SK-N-DZ (cell line): ENCODE measurements at places on chromosomes 1 and 21.
A peak's percentile ranks its signal among the peaks of the same experiment; 100 is the strongest.

- no peak for DNase-seq
Measured at GRCh38 chr21:32392299-32392879, 423 bp downstream of the URB1 start.

GRCh38 chr21:41976611-41977010, 22.8 kb upstream of the C2CD2 start:
- DNase-seq, result no peak

DNA sequence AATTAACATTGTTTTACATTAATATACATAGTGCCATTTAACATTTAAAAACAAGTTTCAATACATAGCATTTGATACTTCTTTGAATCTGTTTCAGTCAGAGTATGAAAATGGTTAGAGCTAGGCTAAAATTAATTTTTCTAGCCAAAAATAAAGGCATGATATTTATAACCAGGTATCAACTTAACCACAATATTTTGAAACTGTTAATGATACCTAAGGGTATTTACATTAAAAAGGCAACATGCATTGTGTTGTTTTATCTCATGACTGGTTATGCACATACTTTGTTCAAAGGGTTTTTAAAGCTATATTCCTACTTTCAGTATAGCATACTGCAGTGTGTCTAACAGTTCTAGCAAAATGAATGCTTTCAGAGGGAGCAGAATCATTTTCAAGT, 130.0 kb downstream of the HS2ST1 start:
- no peak for DNase-seq

GRCh38 chr1:201693890-201694607, 134.9 kb upstream of the IPO9 start:
- peak; percentile 69 for DNase-seq

GRCh38 chr1:193183019-193183627, 3.3 kb downstream of the B3GALT2 start:
- peak; percentile 61 for DNase-seq

DNA sequence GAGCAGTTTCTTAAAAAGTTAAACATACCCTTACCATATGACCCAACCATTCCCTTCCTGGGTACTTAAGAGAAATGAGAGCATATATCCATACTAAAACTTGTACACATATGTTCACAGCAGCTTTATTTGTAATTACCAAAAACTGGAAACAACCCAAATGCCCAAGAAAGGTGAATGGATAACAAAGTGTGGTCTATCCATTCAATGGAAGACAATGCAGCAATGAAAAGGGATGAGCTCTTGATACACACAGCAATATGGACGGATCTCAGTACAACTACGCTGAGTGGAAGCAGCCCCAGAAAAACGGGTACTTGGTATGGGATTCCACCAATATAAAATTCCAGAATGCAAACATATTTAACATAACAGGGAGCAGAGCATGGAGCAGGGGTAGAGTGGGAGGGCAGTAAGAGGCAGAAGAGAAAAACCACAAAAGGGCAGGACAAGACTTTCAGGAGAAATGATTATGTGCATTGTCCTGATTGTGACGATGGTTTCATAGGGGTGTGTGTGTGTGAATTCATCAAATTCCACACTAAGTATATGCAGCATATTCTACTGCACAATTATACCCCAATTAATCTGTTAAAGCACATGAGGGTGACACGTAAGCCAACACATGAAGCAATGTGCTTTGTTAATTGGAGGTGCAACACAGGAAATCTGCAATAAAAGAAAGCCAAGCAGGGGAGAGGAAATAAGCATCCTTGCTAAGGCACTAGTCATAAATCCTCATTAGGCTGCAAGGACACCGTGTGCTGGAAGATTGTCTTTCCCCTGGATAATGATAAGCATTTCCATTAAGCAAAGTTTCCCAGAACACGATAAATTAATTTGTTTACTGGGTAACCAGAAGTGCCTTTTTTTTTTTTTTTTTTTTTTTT, 113.1 kb upstream of the KRTAP19-8 start:
- DNase-seq, result peak; percentile 71

GRCh38 chr21:20373031-20373430, 625.2 kb upstream of the NCAM2 start:
- DNase-seq, result no peak

DNA sequence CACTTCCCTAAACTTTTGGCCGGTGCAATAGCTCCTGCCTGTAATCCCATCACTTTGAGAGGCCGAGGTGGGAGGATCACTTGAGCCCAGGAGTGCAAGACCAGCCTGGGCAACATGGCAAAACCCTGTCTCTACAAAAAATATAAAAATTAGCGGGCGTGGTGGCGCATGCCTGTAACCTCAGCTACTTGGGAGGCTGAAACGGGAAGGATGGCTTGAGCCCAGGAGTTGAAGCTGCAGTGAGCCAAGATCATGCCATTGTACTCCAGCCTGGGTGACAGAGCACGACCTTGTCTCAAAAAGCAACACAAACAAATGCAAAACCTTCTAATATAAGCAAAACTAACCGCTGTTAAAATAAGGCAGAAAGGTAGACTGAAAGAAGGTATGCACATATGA, 25.9 kb downstream of the TMEM51 start:
- DNase-seq, result no peak

- no peak for DNase-seq
Measured at GRCh38 chr1:42567038-42567437, 91.2 kb upstream of the PPIH start.

DNA sequence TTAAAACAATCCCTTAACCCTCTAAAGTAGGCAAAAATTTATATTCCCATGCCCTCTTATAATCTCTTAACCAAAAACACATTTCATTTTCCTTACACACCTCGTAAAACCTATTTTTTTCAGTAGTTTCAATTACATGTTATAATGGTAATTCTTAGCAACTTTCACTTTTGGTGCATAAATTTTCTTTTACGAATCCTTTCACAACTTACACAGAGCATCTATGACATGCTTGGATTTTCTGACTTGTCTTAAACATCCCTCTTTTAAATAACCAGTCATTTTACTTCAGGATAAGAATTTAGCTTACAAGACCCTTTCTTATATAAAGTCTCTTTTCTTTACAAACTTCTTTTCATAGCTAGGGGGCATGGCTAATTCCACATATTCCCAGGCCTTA, 8.9 kb upstream of the MRPL55 start:
- DNase-seq, result no peak

DNA sequence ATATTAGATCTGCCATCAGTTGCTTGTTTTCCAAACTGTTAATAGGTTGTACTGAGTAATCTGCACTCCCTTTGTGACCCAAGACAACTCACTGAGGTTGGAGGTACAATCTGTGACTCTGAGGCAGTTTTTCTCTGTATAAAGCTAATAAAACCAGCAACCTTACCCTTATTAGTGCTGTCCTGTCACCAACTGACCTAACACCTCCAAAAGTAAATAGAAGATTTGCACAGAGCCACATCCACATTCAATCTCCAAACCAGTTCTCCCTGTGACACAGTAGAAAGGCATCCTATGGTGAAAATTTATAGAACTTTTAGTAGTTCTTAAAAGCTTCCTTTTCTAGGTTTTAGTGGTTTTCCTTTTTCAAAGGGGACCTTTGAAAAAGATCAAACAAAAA, 140.4 kb upstream of the ADGRL2 start:
- DNase-seq, result no peak

- peak; percentile 56 for DNase-seq
Measured at GRCh38 chr1:38246955-38247952, 200.7 kb upstream of the POU3F1 start.

DNA sequence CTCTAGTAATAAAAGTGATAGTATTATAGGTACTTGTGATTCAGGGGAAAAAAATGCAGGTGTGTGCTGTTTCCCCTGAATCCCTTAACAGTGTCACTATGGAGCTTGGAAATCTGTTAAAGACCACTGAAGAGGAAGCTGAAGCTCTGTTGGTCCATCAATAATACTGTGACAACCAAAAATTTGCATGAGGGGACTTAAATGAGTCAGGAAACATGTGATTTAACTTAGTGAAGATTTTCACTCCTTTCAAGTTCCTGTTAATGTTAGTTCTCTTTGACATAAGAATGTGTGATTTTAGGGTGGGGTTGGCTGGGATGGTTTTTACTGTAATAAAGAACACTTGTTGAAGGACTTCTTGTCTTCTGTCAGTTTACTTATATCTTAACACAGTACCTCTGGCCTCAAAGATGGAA, 32.0 kb downstream of the VANGL2 start:
- DNase-seq, result no peak

- no peak for DNase-seq
Measured at GRCh38 chr1:203526572-203526971, 32.6 kb downstream of the OPTC start.

GRCh38 chr1:183417772-183418491, at the start of gene NMNAT2:
TSS of gene NMNAT2 (minus strand) at chr1:183418380. CDS start at chr1:183418267, 113 bp downstream.
- DNase-seq, result peak; percentile 82

DNA sequence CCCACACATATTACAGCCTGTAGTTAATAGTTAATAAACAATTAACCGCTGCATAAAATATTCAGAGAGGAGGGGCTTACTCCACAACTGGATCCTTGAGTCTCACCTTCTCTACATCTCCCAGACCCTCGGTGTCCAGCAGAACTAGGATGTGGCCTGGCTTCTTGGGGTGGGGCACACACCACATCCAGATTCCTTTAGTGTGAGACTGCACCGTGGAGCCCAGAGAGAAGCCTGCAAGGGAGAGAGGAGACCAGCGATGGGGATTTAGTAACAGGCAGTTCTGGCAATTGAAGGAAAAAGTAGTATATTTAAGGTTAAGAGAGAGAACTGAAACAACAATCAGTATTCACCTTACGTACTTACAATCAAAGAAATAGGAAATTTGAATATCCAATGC, 4.9 kb downstream of the GBP1 start:
- DNase-seq, result no peak

DNA sequence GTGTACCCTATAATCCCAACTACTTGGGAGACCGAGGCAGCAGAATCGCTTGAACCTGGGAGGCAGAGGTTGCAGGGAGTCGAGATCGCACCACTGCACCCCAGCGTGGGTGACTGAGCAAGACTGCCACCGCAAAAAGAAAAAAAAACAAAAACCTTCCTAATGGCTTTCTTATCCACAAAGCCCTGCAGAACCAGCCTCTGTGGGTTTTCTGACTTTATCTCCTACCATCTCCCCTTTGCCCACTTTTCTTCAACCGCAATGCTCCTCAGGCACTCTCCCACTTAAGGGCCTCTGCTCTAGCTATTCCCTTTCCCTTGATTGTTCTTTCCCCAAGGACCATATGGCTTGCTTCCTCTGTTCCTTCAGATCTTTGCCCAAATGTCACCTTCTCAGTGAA, 67.9 kb upstream of the PUM1 start:
- no peak for DNase-seq

DNA sequence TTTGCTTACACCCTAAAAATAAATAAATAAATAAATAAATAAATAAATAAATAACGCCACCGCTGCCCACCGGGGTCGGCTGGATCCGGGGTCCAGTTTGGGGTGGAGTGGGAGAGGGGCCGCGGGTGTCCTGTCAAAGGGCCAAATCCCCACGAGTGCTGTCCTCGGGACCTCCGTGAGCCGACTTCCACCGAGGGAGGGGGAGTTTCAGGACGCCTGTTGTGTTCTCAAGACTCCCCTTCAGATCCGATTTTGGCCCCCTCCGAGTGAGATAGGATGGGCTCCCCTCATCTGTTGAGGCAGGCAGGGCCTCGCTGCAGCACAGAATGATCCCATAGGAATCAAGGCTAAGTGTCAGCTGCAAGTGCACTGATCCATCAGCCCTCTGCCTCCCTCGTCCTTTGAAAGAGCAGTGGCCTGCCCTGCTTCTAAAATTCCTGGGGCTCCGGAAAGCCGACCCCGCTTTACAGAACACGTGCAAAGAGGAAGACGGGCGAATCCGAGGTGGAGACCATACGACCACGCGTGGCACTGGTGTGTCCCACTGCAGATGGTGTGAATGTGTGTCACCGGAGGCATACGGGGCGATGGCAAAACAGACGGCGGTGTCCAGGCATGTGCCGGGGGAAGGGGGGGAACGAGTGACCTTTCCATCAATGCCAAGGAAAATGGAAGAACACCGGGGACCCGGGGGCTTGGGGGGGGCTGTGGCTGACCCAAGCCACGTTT, 3880.5 kb downstream of the SRGAP2C start:
- no peak for DNase-seq

GRCh38 chr1:10429868-10430215, 391 bp upstream of the CENPS start:
- DNase-seq, result no peak

- peak; percentile 55 for DNase-seq
Measured at GRCh38 chr1:47388891-47389238, 27.2 kb upstream of the FOXE3 start.

- peak; percentile 48 for DNase-seq
Measured at GRCh38 chr1:41357451-41358101, 3.7 kb upstream of the FOXO6 start.

DNA sequence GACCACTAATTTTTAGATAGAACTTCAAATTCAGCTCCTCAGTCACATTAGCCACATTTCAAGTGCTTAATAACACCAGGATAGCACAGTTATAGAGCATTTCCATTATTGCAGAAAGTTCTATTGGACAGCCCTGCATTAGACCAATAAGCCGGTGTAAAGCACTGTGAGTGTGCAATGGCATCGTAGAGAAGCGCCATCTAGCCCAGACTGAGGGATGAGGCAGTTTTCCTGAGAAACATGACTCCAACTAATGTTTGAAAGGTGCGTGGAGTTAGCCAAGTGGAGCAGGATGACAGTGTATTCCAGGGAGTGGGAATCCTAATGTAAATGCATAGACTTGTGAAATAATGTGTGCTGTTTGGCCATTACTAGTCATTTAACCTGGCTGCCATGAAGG, 7.7 kb downstream of the RPE65 start:
- DNase-seq, result no peak

DNA sequence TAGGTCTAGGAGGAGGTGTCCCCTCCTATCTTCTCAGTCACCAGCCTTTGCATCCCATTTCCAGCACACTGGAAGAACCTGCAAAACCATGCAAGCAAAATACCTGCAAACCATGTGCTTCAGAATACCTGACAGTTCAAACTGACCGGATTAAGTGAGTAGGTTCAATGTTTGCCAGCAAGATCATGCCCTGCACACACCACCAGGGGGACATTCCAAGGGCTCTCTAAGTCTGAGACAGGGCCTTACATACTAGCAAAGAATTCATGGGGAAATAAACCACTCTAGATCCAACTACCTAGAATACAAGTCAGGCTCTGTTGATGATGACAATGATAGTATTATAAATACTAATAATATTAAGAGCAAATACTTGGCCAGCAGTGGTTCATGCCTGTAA, 27.6 kb downstream of the INPP5B start:
- DNase-seq, result no peak

- no peak for DNase-seq
Measured at GRCh38 chr1:55720261-55720660, 505.1 kb upstream of the USP24 start.

DNA sequence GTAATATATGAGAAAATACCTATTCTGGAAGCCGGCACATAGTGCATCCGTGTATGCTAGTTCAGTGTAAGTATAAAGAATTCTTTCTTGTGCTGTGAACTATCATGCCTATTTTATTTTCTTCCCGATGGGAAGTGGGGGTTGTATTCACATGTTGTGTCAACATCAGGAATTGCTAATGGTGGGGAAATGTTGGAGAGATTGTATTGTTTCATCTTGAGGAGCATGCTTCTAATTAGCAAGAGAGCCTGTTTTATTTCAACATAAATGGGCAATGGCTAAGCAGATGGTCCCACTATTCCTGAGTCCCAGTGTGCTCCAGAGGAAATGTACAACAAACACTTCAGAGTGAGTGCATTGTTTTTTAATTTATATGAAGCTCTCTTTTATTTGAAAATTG, 485.2 kb downstream of the PLPP3 start:
- peak; percentile 63 for DNase-seq

GRCh38 chr21:45533846-45534635, 8.2 kb downstream of the SLC19A1 start:
- DNase-seq, result no peak
